ENCODE measurements at places on chromosomes 7 and 10.
A peak's percentile ranks its signal among the peaks of the same experiment; 100 is the strongest.

- no peak for DNase-seq
Measured at GRCh38 chr7:145360511-145361100, 524.8 kb upstream of the TPK1 start.

DNA sequence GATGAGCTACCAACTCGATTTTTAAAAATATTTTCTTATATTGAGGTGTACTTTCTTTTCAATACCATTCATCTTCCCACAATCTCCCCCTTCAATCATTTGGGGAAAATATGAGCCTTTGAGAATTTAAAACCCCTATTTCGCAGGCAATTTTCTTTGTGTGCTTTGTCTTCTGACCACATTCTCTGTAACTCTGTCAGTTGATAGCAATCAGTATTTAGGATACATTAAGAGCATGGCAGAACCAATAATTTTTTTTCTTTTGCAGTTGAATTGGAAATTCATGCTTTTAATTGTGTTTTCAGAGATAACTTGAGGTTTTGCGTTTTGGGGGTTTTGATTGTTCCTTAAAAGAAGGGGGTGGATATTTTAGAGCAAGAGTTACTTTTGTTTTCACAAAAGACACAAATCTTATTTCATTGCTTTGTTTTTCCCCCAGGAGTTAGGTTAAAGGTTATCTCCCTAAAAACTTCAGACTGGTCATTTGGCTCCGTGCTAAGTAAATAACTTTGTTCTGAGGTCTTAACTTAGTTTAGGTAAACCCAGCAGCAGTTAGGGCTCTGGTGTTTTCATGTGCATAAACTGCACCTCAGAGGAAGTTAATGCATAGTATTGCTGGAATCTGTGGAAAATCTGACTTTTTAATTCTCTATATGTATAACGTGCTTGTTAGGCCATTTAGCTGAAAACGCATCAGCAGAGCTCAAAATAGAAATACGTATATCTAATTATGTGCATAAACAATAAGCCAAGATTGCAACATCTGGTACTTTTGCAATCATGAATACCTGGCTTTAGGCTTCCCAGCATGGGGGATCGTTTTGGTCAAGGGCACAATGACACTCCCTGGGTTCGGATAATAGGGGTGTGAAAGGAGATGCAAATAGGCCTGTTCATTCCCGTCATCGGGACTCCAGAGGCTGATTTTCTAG lies 676.4 kb upstream of the ANKRD30A start:
- DNase-seq, result no peak

GRCh38 chr7:116354546-116355423 lies 144.4 kb downstream of the TES start:
- DNase-seq, result peak; percentile 97

- DNase-seq, result no peak
Measured at GRCh38 chr10:77608281-77608680, 29.3 kb downstream of the KCNMA1 start.

DNA sequence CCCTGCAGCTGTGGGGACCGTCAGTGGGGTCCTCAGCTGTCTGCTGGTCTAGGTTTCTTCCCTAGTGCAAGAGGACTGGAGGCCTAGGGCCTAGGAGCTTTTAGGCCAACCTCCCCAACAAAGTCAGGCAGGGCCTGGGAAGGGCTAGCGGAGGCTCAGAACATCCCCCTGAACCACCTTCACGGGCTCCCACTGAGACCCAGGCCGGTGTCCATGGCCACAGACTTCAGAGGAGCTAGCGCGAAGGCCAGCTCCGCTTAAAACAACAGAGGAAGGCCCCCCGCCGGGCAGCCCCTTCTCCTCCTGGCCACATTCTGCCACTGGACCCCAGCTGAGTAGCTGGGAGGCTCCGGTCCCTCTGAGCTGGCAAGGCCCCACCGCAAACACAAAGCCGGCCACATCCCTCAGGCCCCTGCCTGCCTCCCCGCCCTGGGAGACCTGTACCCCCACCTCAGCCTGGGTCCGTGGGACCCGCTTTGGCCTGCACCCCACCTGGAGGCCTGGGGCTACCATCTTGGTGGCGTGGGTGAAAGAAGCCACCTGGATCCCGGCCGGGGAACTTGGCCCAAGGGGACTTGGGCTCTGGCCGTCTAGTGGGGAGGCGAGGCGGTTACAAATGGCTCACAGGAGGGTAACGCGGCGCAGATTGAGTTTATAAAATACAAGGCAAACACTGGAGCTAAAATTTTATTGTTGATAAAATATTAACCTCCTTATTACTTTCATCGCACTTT lies 5.4 kb upstream of the UNCX start:
- no peak for DNase-seq

GRCh38 chr7:113816639-113817038 lies 102.2 kb downstream of the PPP1R3A start:
- no peak for DNase-seq

DNA sequence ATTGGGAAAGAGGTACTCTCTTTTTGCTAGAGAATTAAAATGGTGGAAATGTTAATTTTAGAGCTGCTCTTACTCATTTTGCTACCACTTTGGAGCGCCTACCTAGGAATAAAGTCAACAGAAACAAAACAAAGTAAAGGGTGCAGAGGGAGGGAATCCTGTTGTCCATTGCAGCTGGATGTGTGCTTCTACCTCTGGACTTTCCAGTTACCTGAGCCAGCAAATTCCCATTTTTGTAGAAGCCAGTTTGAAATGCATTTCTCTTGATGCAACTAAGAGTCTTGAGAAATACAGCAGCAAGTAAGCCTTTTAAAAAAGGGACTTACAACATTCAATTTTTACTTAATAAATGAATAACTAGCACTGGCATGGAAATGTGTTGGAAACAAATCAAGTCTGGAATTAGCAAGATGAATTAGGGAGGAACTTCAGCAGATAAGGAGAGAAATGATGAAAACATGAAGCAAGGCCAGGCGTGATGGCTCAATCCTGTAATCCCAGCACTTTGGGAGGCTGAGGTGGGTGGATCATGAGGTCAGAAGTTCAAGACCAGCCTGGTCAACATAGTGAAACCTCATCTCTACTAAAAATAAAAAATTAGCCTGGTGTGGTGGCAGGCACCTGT lies 113.5 kb upstream of the CTTNBP2 start:
- DNase-seq, result no peak

DNA sequence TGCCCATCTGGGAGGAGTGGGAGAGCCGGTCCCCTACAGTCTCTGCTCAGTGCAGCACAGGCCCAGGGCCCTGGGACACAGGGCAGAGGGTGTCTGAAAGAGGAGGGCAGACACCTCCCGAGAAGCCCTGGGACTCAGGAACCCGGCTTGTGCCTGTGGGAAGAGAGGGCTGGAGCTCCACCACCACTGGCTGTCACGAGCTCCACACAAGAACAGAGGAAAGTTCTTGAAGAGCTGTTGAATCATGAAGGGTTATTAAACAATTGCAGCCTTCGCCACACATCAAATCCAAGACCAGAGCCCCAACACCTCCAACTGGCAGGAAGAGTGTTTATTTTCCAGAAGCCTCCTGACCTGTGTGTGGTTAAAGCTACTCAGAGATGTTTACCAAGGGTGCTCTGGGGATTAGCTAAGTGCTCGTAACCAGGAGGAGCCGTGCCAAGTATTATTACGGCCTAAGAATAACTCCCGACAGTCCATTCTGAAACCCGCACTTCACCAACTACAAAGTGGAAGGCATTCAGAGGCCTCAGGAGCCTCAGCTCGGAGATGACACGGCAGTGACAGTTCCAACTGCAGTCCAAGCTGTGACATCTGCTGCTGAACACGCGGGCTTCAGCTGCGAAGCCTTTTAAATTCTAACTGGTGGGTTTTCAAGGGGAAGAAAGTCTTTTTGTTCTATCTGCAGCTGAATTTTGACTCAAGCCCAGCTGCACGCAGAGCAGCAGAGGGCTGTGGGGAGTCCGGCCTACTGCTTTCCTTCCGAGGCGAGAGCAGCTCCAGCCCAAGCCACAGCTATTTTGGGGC lies 75.1 kb downstream of the MAD1L1 start:
- peak; percentile 63 for DNase-seq

- DNase-seq, result no peak
Measured at GRCh38 chr10:93073539-93074146, at the start of gene CYP26A1. Gene CYP26A1 (plus strand): TSS chr10:93073893. CDS start chr10:93073935, 42 bp downstream.

DNA sequence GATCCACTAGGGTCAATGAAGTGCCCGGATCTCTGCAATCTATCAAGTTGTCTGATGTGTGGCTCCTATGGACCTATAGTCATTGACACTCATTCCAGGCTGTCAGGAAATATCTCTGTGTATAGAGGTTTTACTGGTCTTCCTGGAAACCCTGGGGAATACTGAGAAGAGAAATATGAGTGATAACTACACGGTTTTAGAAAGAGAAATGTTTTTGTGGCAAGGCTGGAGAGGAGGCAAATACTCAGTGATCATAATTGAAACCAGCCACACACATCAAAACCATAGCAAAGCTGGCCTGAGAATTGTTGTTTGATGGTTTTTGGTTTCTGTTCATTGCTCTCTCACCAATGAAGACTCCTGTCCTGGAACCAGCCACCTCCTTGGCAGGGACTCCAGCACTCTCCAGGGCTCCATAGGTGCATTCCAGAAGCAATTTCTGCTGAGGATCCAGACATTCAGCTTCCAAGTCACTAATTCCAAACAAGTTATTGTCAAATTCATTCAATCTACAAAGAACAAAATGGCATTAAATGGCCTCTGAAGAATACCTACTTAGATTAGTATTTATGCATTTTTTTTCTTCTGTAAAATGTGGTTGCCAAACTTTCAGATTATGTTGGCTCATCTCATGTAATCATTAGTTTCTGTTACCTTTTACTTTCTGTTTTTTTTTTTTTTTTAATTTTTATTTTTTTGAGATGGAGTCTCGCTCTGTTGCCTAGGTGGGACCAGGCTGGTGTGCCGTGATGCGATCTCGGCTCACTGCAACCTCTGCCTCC lies 108.6 kb upstream of the ABI1 start:
- DNase-seq, result no peak

DNA sequence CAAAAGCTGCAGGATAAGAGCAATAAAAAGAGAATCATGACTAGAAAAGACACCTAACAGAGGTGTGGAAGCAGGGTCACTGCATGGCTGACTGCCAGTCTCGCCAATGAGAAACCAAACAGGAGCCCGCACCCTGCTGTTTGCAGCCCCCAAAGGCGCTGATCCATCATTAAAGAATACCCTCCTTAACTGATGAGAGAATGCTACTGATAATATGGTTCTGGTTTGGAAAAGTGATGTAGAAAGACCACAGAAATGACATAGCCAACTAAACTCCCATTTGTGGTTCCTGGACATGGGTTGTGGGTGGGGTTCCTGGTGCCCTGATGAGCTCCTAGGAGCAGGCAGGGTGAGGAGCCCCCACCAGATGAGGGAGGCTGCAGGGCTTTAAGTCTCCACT lies 207.4 kb downstream of the TNS3 start:
- no peak for DNase-seq

DNA sequence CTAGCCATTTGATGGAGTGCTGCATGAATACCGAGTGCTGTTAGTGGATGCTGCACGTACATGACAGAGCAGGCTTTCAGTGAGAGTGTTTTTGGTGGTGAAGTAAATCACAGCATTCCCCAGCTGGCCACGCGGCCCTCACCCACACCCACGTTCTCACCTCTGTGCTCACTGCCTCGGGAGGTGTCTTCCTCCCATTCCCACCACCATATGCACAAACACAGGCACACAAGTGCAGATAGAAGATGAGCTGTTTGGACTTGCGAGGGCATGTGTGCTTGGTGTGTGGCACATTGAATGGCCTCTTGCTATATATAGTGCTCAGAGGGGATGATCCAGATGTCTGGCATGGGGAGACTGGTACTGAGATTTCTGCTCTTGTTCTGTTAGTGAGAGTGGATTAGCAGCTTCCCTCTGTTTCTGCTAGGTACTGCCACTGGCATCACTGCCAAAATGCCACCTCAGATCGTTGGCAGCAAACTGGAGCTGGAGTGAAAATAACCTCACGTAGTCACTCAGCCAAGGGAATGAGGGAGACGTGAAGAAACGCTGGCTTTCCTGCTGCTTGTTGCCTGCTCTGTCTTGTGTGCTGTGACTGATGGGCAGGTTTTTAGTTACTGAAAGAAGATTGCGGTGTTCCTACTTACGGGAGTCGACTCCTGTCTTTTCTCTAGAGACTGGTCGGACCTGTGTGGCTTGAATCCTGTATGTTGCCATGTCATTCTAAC lies 19.1 kb downstream of the DNAJB6 start:
- DNase-seq, result no peak

- DNase-seq, result no peak
Measured at GRCh38 chr10:28444031-28444430, 88.9 kb upstream of the WAC start.

- DNase-seq, result no peak
Measured at GRCh38 chr7:98877146-98877545, 1.2 kb upstream of the TRRAP start.

- DNase-seq, result no peak
Measured at GRCh38 chr7:12711124-12711523, 23.7 kb downstream of the ARL4A start.

DNA sequence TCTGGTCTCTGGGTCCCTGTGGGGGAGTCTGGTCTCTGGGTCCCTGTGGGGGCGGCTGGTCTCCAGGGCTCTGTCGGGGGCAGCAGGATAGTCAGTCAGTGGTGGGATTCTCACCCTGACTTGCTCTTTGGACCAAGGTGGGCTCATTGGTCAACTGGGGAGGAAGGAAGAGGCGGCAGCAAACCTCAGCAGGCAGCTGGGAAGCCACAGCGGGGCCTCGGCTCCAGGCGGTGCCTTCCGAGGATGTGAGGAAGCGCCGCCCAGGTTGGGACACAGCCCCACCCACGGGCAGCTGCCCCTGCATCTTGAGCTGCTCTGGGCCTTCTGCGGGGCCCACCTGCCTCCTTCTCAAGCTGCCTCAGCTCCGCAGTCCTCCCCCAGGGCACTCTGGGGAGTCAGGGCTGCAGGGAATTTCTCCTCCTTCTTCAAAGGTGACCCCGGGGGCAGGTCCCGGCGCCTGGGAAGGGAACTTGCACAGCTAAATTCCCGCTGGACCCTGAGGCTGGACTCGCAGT lies 20.4 kb upstream of the KNDC1 start:
- no peak for DNase-seq

GRCh38 chr7:132321387-132321786 lies 254.9 kb downstream of the PLXNA4 start:
- DNase-seq, result no peak

DNA sequence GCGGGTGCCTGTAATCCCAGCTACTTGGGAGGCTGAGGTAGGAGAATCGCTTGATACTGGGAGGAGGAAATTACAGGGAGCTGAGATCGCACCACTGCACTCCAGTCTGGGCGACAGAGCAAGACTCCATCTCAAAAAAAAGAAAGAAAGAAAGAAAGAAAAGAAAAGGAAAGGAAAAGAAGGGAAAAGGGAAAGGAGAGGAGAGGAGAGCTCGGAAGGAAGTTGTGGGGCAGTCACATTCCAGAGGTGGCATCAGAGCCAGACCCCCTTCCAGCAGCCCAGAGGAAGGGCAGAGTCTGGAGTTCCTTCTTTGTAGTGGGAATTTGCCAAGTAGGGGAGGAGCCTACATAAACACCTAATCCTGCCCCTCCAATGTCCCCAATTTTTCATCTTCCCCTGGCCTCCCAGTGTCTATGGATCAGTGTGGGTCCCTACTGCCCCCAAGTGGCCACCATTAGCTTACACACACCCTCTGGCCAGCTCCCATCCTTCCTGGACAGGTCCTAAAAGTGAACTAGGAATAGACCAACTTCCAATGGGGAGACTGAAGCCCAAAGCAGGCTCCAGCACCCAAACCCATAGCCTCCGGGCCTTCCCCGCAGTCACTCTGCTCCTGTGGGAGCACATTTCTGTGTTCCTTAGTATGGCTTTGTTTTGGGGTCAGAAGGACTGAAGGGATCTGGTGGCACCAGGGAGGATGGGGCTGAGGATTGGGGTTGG lies 39.6 kb upstream of the HSPB1 start:
- DNase-seq, result no peak

- DNase-seq, result no peak
Measured at GRCh38 chr10:34016576-34016975, 682.1 kb upstream of the NRP1 start.

Measured in BJ (cell line).